ENCODE measurements at places on chromosomes 12 and 14.

DNA sequence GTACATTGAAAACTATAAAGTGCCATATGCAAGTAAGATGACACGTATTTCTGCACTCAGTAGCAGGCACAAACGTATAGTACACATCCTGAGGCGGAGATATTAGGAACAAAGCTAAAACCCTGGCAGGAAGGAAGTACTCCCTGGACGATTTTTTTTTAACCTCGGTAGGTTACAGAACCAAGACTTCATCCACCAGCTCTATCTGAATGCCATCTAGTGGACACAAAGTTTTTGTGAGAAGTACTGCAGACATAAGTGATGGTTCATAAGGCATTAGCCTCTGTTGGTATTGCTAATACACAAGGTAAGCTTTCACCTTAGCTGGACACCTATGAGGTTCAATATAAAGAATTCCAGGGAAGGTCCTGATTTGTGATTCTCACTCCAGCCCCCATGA, 83.0 kb upstream of the CCDC196 start:
- DNase-seq, result no peak

DNA sequence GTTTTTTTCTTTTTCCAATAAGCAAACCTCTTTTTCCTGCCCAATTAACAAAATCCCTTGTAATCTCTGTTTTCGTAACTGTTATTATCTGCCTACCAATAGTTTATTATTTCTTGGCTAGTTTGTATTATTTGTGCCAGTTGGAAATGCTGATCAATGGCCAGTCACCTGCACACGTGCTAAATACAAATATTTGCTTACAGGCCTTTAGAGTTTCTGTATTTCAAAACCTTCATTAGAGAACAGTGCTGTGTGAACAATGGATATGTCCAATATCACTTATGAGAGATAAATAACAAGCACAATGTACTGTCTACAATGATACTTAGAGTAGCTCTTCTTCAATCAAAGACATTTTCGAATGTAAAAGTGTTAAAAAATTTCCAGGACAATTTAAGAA, 10.8 kb upstream of the DYRK2 start:
- no peak for DNase-seq

- DNase-seq, result no peak
Measured at GRCh38 chr12:72432037-72432604, 160.0 kb downstream of the TRHDE start.

- no peak for DNase-seq
Measured at GRCh38 chr14:34496679-34497513, 34.9 kb upstream of the SPTSSA start.

GRCh38 chr12:24905431-24905830, 43.5 kb downstream of the BCAT1 start:
- DNase-seq, result no peak

DNA sequence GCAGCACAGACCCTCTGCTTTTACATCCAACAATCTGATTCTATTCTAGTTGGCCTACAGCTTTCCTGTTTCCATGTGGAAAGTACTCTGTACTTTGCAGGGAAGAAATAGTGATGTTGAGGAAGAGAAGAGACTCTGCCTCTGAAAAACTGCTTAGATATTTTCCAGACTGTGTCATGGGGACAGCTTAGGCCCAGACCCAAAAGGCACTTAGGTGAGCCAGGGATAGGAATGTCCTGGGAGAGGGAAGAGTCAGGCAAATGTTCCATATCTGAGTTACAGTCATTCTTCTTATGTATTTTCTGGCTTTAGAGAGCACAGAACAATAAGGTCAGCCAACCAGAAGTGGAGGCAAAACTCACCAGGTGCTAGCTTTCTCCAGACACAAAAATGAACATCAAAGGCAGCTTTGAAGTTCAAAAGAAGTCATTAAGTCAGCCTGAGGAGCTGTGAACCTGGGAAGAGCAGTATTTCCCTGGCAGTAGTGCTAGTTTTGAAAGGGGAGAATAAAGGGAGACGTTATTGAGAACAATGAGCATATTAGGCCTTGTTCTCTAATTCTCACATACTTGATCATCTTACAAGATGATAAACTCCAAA, 199.7 kb upstream of the LMNTD1 start:
- no peak for DNase-seq

DNA sequence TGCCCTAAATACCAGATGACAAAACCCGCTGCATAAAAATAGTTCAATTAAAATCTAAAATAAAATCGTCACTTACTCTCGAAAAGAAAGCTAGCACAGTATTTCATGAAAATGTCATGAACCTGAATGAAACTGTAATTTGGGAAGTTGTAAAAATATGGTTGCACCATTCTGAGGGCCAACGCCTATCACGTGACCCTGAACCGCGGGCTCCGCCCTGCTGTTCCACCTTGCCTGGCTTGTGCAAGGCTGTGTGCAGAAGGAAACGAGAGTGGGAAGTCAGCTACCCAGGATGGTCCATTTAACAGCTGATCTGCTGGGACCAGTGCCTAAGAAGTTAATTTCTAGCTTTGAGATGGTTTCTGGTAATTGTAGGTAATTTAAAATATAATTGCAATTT, 91.7 kb upstream of the BMP4 start:
- no peak for DNase-seq

DNA sequence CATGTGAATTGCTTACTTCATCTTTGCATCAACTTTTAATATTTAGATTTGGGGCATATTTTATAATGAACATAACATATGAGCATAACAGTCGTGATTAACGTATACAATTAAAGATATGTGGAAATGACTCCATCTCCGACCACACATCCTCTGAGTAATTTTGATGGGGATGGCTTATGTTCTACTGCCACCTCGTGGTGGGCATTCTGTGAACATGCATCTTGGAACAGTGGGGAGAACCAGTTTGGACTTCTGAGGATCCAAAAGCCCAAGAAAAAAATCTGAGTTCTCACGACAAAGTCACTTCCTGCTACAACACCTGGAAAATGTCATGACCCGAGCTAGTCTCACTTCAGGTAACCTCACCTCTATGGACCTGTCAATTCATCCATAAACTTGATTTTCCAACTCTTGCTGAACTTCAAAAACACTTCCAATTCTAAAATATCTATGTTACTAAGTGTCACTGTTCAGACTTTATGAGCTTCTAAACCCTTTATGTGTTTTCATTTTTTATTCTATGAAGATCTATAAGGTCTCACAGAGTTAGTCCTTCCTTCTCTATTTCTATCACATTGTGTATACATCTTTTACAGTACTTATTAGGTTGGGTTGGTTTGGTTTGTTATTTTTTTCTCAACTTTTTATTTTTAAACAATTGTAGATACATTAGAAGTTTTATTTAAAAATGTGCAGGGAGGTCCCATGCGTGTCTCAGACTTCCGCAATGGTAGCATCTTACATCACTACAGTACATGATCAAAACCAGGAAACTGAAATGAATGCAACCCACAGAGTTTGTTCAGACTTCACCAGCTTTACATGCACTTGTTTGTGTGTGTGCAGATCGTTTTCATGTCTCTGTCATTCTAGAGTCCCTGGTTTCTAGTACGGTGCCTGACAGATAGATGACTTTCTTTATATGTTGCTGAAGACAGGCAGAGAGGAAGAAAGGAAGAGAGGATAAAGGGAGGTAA, 38.2 kb upstream of the STAB2 start:
- peak; percentile 52 for DNase-seq

- no peak for DNase-seq
Measured at GRCh38 chr12:52146822-52147366, 44.9 kb downstream of the KRT80 start.

DNA sequence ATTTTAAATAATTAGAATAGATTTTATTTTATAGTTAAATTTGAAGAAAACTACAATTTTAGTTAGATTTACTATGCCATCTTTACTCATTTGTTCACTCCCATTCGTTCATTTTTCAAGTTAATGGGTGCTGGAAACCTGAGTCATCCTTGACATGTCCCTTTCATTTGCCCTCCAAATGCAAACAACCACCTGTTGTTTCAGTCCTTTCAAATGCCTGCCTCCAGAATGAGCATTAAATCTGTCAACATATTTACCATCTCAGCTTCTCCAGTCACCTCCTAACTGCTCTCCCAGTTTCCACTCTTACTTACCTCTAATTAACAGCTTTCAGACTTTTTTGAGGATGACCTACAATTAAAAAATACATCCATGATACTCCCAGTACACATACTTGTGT, 375.5 kb downstream of the RAD51B start:
- DNase-seq, result no peak

- no peak for DNase-seq
Measured at GRCh38 chr14:87122166-87122565, 870.8 kb downstream of the GALC start.

GRCh38 chr14:35406506-35407305, 2.2 kb upstream of the NFKBIA start:
- DNase-seq, result no peak

- DNase-seq, result no peak
Measured at GRCh38 chr12:120235369-120236323, 29.9 kb downstream of the PXN start.

GRCh38 chr12:116693286-116694227, 44.3 kb downstream of the SPRING1 start:
- DNase-seq, result no peak

DNA sequence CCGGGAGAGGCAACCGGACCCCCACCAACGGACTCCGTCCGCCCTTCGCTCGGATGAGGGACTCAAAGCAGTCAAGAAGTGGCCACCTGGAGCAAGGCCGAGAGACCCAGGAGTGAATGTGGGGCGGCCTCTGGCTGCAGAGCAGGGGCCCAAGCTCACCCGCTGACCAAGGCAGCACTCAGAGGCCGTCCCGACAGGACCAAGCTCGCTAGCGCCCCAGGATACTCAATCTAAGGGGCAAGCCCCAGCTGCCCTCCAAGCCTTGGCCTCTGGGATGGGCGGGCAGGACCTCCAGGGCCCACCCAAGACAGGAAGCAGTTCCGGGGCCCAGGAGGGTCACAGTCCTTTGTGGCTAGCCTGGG, 936 bp downstream of the AKT1 start:
- DNase-seq, result no peak

DNA sequence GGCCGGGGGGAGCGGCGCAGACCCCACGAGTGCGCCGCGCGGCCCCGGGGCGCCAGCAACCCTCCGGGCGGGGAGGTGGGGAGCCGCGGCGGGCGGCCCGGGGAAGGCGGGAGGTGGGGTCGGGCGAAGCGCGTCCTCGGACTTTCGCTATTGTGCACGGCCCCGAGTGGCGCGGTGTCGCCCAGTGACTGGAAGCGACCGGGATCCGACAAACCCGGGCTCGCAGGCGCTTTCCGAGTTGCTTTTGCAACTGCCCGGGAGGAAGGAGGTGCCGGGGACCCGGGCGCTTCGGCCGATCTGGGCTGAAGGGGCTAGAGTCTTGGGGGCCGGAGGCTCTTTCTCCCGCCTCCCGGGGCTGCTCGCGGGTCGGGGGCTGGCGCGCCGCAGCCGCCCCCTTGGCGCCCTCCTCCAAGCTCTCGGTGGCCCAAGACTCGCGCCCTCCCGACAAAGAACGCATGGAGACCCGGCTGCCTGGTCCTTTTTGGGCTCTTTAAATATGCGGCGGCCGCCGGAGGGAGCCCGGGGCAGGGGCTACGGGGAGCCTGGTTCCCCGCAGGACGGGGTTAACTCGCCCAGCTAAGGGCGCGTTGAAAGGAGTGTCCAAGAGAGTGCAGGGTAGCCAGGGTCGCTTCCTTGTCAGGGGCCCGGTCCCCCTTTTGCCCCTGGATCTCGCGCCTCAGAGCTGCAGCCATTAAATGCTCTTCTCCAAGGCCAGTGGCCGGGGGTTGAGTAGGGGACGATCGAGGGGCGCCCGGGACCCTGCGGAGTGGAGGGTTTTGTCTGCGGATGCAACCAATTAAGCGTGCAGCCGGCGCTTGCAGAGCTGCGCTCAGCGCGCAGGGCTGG, 1.4 kb downstream of the HMGA2 start:
- DNase-seq, result no peak

DNA sequence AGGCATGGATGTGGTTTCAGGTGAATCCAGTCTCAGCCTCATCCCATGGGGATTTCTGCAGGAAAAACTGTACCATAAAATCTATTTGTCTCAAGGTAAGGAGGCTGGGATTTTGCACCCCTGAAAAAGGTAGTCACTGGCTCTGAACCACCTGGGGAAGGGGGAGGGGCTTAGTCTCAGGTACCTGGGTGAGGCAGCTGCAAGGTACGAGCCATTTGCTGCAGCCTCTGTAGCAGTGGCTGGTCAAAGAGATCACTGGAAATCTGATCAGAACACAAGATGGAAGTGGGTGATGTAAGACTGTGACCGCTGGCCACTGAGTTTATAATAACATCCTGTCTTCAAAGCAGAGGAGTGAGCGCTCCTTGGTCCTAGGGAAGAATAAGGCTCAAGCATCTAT, 209.9 kb upstream of the NOS1 start:
- DNase-seq, result no peak

DNA sequence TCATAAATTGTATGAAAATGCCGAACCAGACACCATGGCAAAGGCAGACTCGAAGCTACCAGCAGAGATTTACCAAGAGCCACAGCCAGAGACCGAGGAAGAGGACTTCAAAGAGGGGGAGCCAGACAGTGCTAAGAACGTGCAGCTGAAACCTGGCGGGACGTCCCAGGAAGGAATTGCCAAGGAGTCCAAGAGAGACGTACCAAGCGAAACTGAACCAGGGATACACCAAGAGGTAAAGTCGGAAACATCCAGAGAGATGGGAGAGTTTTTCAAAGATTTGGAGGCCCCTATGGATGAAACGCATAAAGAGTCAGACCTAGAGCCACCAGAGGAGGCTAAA, 294 bp downstream of the SAMD15 start:
- no peak for DNase-seq

DNA sequence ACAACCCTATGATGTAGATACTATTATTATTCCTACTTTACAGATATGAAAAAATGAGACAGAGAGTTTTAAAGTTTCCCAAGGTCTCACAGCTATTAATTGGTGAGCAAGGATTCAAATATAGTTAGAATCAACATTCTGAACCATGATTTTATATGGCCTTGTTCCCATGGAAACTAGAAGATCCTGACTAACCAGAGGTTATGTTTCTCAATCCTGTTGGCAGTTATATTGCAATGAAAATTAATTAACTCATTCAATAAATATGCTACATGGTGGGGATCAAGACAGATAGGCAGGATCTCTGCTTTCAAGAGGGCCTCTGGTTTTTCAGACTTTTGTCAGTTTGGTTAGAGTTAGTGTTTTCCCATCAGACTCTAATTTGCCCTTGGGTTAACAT, 9.3 kb upstream of the FUT8 start:
- DNase-seq, result no peak

DNA sequence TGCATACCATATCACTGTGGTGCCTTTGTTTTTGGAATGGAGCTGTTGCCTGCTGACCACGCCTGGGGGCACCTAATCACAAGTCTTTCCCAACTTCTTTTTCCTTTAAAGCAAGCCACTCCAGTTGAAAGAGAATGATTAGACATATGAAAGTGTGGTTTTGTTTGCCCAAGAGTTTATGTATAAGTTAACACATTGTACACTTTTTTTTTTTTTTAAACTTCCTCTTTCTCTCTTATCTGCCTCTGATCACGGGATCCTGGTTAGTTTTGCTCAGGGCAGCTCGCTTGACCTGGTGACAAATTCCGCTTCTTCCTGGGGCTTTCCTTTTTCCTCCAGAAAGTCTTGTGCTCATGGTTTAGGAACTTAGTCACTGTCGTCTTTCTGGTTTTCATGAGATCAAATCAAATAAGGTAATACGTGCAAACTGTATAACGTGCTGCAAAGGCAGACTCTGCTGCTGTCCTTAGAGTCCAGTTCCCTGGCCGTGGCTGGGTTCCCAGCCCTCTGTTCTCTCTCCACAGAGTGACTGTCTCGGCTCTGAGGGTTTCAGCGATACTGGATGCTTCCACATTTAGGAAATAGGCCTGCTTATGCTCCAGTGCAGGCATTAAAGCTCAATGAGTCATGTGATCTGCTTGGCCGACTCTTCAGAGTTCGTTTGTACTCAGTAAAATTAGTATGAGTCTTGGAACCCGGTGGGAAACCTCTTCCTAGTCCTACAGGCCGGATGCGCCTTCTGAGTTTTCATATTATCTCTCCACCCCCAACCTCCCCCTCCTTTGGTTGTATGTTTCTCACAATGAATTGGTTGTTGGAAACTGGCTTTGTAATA, 15.2 kb downstream of the RASSF3 start:
- no peak for DNase-seq

Data from T-helper 9 cell (primary cell).